ENCODE measurements at places on chromosomes 1 and 21.

GRCh38 chr1:64126581-64126980 lies 76.8 kb upstream of the UBE2U start:
- DNase-seq = no peak

- DNase-seq = no peak
Observed at GRCh38 chr1:62516600-62516999, 79.8 kb downstream of the USP1 start.

GRCh38 chr1:156750191-156750672 lies 1.2 kb downstream of the HDGF start:
- peak; percentile 29 for DNase-seq

DNA sequence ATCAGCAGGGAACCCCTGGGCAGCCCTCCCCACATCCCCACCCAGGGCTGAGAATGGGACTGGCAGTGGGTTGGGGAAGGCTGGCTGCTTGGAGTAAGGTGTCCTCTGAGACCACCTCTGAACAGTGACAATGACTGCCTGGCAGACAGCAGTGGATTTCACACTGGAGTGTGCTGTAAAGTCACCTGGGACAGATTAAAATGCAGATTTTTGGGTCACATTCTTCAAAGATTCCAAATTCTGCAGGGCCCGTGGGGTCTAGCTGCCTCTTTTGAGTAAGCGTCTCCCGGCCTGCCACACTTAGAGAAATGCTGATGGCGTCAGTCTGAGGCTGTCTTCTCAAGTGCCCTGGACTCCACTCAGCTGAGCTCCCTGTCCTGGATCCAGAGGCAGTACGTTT lies 164.5 kb downstream of the GRIK3 start:
- DNase-seq = no peak

DNA sequence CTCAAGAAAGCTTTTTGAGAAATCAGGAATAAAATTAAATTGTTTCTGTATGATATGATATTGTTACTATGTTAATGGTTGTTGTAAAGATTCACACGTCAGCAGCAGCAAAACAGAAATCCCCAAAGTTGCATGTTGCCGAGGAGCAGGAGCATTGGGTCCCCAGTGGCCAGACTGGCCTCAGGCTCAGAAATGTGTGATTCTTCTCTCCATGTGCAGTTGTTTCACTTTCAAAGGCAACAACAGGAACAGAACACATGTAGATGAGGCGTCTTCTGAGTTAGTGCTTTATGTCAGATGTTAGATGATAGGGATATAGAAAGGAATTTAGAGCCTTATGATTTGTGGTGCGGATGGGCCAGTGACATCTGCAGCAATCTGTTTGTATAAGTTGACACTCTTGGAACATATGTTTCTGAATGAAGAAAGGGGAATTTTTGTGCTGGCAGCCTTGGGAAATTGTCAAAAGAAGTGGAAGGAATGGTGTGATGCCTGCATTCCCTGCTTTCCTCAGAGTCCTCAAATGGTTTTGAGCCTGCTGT lies 2.1 kb upstream of the TTLL7 start:
- DNase-seq = peak; percentile 1

GRCh38 chr1:235919833-235920441 lies 53.2 kb upstream of the LYST start:
- DNase-seq = peak; percentile 48

- DNase-seq = no peak
Observed at GRCh38 chr1:22290611-22291010, 147.7 kb upstream of the WNT4 start.

- no peak for DNase-seq
Observed at GRCh38 chr1:39525366-39526165, 34.1 kb downstream of the BMP8A start.

- no peak for DNase-seq
Observed at GRCh38 chr1:5415606-5416005, 576.6 kb downstream of the NPHP4 start.

DNA sequence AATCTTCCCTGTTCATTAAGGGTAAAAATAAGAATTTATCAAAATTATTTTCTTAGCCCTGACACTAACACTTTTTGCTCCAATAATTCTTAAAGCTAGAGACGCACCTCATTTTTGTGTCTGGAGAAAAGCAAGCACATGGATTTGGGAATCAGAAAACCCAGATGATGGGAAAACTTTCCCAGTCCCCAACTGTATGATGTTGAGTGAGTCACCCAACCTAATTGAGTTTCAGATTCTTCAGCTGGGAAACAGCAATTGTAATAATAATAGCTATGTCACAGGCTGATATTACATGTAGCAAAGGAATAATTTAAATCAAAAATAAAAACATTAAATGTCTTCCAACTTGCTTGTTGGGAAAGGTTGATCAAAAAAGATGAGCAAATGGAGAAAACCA lies 159.0 kb downstream of the MIS18A start:
- peak; percentile 40 for DNase-seq

GRCh38 chr1:243763806-243764205 lies 86.2 kb downstream of the AKT3 start:
- no peak for DNase-seq

GRCh38 chr21:15054606-15055239 lies 10.1 kb downstream of the NRIP1 start:
- no peak for DNase-seq

GRCh38 chr1:70941563-70941962 lies 106.1 kb downstream of the PTGER3 start:
- peak; percentile 16 for DNase-seq

DNA sequence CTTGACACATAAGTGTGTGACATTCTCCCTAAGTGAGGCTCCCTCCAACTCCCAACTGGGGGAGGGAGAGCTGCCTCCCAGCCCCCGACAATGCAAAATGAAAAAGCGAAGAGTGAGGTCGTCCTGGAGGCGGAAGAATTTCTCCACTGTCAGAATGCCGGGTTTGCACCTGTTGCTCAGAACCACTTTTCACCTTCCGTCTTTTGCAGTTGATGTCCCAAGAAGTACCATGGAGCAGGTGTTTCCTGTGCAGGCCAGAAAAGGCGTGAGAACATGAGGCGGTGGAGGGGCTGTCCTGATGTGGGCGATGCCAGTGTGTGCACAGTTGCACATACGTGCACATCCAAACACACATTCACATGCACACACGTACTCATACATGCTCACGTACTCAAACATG lies 158.6 kb upstream of the AJAP1 start:
- no peak for DNase-seq

GRCh38 chr1:34770891-34771504 lies 10.0 kb upstream of the GJB3 start:
- no peak for DNase-seq

DNA sequence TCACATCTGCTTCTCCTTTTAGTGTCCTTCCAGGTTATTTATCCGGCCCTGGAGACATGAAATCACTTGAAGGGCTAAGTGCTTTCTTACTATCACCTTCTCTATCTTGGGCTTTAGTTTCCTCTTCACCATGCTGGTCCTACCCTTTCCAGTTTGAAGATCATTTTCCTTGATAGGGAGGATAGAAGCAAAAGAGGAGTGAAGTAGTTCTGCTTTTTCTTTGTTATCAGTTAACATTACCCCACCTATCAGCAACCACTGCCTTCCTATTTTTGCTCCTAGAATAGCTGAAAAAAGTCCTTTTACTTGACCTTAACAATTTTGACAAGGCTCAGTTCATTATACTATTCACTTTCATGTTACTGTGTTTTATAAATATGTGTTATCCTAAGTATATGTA lies 19.4 kb downstream of the RGL1 start:
- DNase-seq = no peak

- DNase-seq = no peak
Observed at GRCh38 chr1:3911981-3912808, 12.1 kb upstream of the C1orf174 start.

DNA sequence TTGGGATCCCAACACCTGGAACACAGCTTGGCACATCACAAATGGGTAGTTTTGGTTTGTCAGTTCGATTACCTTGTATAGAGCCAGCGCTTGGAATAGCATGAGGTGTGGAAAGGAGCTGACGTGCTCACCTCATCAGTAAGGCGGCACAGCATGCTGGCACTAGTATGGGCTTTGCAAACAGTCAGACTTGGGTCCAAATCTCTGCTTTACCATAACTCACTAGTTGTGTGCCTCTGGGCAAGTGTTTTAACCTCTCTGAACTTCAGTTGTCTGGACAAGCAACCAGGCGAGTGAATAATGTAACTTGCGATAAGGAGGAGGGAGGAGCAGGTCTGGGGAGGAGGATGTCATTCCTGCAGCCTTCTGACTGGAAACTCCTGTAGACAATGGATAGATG lies 26.3 kb upstream of the NEK2 start:
- no peak for DNase-seq

DNA sequence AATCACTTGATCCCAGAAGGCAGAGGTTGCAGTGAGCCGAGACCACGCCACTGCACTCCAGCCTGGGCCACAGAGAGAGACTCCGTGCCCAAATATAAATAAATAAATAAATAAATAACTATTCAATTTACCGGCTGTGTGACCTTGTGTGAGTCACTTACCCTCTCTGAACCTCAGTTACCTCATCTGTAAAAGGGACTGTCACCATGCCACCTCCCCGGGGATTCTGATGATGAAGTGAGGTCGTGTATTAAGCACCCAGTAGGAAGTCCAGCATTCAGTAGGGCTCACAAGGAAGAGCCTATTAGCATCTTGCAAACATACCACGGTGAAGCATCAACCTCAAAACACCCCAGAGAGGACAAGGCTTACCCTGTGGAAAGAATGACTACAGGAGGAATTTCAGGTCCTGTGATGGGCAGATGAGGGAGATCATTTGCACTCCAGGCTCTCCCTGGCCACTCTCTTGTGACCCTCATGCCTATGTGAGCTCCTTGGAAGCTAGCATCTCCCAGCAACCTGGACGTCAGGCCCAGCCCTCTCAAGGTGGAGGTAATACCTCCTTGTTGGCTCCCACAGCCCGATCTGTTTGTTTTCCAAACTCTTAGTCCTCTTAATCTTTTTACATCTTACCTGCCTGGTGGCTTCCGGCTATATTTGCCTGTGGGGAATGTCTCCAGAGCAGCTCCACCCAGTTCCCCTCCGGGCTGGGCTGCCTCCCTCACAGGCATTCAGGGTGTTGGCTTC lies 7.6 kb upstream of the C1QA start:
- DNase-seq = no peak

DNA sequence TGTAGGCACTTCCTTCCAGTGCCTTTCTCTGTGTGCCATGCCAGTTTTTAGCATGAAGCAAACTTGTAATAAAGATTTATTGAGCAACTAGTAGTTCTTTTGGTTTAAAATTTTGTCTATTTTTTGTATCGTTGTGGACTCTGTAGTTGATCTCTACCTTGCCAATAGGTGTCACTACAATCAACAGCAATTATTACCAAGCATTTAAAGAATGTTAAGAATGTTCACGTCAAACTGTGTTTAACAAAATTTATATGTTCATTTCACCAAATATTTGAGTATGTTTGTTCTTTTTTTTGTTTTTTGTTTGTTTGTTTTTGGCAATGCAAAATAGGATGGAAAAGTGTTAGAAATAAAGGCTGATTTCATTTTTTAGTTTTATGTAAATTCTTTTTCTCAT lies 208.1 kb downstream of the PATJ start:
- DNase-seq = no peak

- DNase-seq = peak; percentile 22
Observed at GRCh38 chr21:31279986-31280385, 64.1 kb downstream of the TIAM1 start.

- DNase-seq = peak; percentile 19
Observed at GRCh38 chr1:38872401-38873026, 634 bp downstream of the MYCBP start.

- DNase-seq = peak; percentile 67
Observed at GRCh38 chr1:205631010-205631767, 622 bp downstream of the ELK4 start.

DNA sequence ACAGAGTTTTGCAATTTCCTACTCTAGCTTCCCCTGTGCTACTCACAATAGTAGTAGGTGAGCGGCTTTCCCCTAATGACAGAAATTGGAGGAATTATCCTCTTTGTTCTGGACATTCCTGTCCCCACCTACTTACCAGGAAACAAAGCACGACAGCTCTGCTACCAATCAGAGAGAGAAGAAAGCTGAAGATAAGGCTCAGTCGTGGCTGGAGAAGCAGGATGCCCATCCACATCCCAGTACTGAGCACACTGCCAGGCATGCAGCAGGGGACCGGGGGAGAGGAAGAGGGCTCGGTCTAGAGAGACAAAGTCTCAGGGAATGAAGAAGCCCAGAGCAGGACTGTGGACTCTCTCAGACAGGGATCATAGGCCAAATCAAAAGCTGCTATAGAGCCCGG lies 134.1 kb upstream of the KRTAP19-8 start:
- DNase-seq = no peak

DNA sequence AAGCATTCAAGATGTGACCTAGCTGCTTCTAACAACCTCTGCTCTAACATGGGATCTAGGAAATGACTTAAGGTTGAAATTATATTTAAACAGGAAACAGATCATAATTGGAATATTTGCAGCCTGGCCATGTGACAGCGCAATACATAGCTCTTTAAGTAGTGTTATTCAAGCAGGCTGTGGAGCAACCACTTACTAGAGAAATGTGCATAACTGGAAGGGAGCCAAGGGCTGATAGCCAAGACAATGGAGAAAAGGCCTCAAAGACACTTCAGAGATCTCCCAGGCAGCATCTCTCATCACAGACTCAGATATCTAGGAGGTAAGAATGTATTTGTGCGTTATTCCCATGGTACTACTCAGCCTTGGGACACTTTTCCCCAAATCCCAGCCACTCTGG lies 823.0 kb upstream of the PRMT6 start:
- peak; percentile 53 for DNase-seq

- DNase-seq = no peak
Observed at GRCh38 chr1:246081856-246082668, 425.0 kb downstream of the SMYD3 start.

GRCh38 chr1:152997901-152998300 lies 3.6 kb upstream of the SPRR3 start:
- no peak for DNase-seq

GRCh38 chr21:37449302-37449937 lies 82.8 kb downstream of the DYRK1A start:
- DNase-seq = no peak

- no peak for DNase-seq
Observed at GRCh38 chr21:41873426-41873825, 5.7 kb downstream of the PRDM15 start.

DNA sequence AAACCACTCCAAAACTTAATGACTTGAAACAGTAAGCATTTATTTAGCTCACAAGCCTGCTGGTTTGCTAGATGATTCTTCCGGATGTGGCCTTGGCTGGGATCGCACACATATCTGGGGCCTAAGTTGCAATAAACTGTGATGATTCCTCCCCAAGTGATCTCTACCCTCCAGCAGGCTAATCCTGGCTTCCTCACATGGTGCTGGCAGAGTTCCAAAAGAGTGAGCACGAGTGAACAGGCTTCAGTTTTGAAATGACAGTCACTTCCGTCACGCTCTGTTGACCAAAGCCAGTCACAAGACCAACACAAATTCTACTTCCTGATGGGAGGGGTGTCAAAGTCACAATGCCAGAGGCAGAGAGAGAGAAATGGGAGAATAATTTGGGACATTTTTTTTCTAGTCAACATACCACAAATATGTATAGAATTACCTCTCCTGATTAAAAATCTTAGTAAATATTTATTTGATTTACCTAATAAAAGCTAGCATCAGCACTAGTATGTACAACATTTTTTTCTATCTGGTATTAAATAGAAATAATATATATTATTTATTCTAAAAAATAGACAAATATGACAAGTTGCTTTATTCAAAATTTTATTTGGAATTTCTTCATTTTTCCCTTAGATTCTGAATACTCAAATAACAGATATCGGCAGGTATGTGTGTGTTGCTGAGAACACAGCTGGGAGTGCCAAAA lies 292.7 kb downstream of the TPR start:
- peak; percentile 83 for DNase-seq

- DNase-seq = no peak
Observed at GRCh38 chr1:202662081-202662480, 48.2 kb downstream of the SYT2 start.
